ENCODE measurements at places on chromosomes 11 and 22.

DNA sequence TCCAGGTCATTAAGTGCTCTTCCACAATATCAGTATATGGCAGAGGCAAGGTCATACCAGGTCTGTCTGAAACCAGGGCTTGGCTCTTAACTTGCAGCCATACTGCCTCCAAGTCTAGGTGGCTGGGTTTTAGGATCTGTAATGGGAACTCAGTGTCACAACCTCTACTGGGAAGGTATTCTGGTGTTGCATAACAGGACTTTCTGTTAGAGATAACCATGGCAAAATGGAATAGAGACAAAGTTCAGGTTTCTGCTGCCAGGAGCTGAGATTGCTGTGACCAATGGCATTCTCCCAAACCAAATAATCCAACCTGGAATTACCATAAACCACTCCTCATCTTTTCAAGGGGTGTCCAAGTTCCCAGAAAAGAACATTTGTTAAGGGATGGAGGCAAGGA lies 6.8 kb upstream of the SAA1 start:
- no peak for DNase-seq

GRCh38 chr11:87235366-87235765 lies 197.6 kb downstream of the TMEM135 start:
- no peak for DNase-seq

GRCh38 chr22:28703436-28703835 lies 23.8 kb upstream of the TTC28 start:
- no peak for DNase-seq

- DNase-seq: no peak
Observed at GRCh38 chr11:28303477-28304191, 195.4 kb downstream of the METTL15 start.

GRCh38 chr22:37008365-37008764 lies 10.9 kb downstream of the TST start:
- DNase-seq: no peak

- DNase-seq: no peak
Observed at GRCh38 chr11:74697722-74698121, 33.5 kb downstream of the CHRDL2 start.

DNA sequence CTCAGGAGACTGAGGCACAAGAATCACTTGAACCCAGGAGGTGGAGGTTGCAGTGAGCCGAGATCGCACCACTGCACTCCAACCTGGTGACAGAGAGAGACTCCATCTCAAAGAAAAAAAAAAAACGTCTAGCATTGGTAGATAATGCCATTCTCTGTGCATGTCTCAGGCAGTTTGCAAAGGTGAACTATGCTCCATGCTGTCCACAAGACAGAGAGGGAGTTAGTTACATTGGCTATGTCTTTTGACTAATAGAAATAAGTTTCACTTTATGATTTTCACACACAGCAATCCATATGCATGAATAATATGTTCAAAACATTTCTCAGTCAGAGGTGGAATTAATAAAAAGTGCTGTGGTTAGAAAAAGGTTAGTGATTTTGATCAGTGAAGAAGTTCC lies 591.4 kb downstream of the ETS1 start:
- DNase-seq: no peak

Data from activated CD4-positive, alpha-beta T cell treated with anti-CD3 and anti-CD28 coated beads, Interleukin-2, amount 50 U/mL, for 16 hours (primary cell).